Thoracic aorta (tissue), 2 donors: ENCODE measurements at places on chromosomes 12 and 14. TPM values are rescaled to one million over a fixed set of nuclear protein-coding genes. Genes with fewer than 3 reads are reported as not detected.
A peak's percentile ranks its signal among the peaks of the same experiment; 100 is the strongest.

GRCh38 chr14:75279763-75280290 lies 1.2 kb downstream of the FOS start:
- no peaks in the 10 kb centered on the region for H3K27me3 ChIP-seq
- no peak for DNase-seq
- H3K27ac ChIP-seq = peak overlapping the region; percentile 100
- peaks cover 14% of the 10 kb centered on the region for H3K36me3 ChIP-seq
- H3K4me1 ChIP-seq = peaks cover 13% of the 10 kb centered on the region

Gene POTEM
- not detected for total RNA-seq

DNA sequence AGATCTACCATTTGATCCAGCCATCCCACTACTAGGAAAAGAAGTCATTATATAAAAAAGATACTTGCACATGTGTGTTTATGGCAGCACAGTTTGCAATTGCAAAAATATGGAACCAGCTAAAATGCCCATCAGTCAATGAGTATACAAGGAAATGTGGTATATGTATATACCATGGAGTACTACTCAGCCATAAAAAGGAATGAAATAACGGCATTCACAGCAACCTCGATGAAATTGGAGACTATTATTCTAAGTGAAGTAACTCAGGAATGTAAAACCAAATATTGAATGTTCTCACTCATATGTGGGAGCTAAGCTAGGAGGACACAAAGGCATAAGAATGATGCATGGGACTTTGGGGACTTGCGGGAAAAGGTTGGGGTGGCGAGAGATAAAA lies 402.6 kb downstream of the RAD51B start:
- DNase-seq = no peak
- H3K4me3 ChIP-seq = no peak overlapping the region
- no peaks in the 10 kb centered on the region for H3K27me3 ChIP-seq
- H3K27ac ChIP-seq = no peak overlapping the region
- H3K36me3 ChIP-seq = no peaks in the 10 kb centered on the region
- no peaks in the 10 kb centered on the region for H3K4me1 ChIP-seq

Gene ADAM20
- 3.5 TPM for total RNA-seq

GRCh38 chr14:48584031-48584430 lies 908.6 kb upstream of the MDGA2 start:
- no peak overlapping the region for H3K4me3 ChIP-seq
- no peak for DNase-seq
- H3K4me1 ChIP-seq = no peaks in the 10 kb centered on the region
